ENCODE measurements at places on chromosomes 6 and 20.

GRCh38 chr6:21777846-21778245 lies 184.3 kb downstream of the SOX4 start:
- no peak for DNase-seq

DNA sequence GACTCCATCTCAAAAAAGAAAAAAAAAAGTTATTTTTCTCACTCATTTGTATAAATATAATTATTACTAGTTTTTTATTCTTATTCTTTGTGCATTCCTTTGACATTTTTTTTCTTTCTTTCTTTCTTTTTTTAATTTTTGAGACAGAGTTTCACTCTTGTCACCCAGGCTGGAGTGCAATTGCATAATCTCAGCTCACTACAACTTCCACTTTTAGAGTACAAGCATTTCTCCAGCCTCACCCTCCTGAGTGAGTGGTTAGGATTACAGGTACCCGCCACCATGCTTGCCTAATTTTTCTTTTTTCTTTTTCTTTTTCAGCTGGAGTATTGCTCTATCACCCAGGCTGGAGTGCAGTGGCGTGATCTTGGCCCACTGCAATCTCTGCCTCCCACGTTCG lies 51.4 kb upstream of the JARID2 start:
- no peak for DNase-seq

DNA sequence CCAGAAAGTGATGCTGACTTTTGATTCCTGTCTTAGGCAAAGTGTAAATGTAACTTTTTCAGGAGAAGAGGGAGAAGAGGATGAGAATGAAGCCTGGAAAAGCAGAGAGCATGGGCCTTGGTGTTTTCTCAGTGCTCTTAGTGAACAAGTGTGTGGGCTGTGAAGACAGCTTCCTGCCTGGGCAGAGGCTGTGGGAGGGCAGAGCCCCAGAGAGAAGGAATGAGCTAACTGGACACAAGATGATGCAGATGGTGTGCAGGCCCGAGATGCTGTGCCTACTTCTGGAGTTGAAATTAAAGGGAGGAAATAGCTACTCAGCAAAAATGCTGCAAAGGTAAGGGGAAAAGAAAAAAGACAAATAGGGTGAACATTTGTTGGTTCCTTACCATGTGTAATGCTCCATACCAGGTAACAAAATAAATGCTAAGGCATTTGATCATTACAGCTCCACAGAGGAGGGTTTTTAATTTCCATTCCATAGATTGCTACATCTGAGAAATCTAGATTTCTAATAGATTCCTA lies 87.0 kb upstream of the CEP162 start:
- no peak for DNase-seq

DNA sequence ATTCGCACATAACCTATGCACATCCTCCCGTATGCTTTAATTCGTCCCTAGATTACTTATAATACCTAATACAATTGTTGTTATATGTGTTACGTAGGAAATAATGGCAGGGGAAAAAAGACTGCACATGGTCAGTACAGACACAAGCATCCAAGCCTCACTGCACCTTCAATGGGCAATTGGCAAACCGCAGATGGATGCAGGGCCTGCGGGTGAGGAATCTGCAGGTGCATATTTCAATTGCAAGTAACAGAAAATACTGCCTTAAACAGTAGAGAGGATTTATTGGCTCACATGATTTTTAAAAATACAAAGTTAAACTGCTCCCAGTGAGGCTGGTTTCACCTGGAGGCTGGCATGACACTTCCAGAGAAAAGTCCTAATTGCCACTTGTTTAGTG lies 142.1 kb upstream of the MLN start:
- no peak for DNase-seq
